CD4-positive, alpha-beta memory T cell (primary cell): ENCODE measurements at places on chromosomes 11 and 22. TPM values are rescaled to one million over a fixed set of nuclear protein-coding genes. Genes with fewer than 3 reads are reported as not detected.

DNA sequence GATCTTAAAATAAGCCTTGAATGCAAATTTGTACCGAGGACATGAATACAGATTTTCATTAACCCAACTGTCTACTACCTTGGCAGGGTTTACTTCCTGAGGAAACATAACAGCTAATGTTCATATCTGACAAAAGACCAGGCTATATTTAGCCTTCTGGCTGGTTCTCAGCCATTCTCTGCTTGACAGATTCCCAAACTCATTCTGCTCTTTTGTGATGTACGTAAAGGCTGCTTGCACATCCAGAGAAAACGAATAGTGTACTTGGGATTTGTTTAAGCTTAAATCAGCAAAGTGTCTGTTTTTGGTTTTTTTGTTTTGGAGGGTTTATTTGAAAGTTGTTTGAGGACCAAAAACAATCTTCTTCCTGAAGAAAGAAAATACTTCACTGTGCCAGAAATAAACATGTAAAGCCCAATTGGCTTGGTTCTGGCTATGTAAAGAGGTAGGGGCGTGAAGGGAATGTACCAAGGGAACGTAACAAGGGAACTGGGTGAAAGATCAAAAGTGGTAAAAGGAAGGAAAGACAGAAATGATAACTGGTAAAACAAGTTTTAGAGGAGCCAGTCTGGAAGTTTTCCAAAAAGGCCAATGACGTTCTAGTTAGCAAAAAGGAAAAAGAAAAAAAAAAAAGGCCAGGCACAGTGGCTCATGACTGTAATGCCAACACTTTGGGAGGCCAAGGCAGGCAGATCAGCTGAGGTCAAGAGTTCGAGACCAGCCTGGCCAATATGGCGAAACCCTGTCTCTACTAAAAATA is 21.4 kb upstream of the CRTAM start:
- DNase-seq: no peak

DNA sequence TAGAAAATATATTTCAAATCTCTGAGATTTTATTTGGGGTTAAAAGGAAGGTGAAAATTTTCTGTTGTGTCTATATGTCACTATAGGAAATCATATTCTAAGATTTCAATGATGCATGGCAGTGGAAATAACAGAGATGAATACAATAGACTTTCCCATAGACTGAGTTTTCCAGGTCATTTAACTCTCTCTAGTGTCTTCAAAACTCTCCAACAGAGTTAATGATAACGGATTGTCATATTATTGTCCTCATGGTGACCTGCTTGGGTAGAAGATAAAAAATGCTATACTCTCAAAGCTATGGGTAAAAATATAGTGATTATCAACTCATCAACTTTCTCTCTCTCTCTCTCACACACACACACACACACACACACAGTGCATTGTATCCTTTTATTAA is 312.9 kb downstream of the CNTN5 start:
- DNase-seq: no peak

DNA sequence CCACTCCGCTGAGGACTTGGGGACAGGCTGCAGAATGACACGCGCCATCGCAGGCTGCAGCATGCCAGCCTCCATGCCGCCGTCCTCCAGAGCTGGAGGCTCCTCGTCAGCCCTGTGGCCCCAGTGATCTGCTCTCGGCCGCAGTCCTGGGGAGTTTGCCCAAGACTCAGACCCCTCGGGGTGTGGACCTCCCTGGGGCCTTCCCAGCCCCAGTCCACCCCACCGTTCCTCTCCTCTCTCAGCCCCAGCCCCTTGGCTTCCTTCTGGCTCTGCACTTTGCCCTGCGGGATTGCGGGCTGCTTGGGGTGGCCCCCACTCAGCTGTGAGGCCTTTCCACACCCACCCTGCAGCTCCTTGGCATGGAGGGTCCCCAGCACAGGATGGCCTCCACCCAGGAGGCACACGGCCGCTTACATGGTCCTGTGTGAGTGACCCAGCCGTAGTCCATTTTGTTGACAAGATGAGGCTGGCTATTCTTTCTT is 414.9 kb downstream of the TBC1D22A start:
- DNase-seq: no peak

The NLRP14 gene
- total RNA-seq: not detected

GRCh38 chr11:18056561-18057181 is 10.6 kb upstream of the TPH1 start:
- DNase-seq: no peak

The PNPLA5 gene
- total RNA-seq: not detected

- peak; percentile 12 for DNase-seq
These were observed 546 bp downstream of the GNB1L start for GRCh38 chr22:19853879-19854777.

The GP1BB gene
- total RNA-seq: not detected

DNA sequence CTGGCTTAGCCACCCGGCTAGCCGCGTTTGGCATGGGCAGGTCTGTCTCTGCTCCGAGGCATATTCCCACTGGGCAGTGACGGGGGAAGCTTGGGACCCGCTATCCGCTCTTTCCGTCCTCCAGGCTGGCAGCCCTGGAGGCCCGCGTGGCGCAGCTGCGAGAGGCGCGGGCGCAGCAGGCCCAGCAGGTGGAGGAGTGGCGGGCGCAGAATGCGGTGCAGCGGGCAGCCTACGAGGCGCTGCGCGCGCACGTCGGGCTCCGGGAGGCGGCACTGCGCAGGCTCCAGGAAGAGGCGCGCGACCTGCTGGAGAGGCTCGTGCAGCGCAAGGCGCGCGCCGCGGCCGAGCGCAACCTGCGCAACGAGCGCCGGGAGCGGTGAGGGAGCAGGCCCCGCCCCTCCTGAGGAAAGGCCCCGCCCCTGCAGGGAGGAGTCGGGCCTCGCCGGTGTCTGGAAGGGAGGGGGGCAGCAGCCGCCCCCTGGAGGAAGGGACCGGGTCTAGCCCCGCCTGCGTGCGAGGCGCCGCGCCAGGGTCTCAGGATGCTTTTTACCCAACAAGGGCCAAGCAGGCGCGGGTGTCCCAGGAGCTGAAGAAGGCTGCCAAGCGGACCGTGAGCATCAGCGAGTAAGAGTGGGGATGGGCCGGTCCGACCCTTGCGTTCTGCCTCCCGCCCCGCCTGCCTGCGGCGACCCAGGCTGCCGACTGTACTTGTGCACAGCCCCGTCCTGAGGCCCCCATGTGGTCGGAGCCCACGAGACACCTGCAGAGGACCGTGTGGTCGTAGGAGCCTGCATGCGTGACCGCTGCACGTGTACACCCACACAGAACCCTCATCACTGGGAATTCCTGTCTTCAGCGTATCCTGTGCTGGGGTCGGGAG is 7.9 kb downstream of the ATG16L2 start:
- DNase-seq: peak; percentile 86

DNA sequence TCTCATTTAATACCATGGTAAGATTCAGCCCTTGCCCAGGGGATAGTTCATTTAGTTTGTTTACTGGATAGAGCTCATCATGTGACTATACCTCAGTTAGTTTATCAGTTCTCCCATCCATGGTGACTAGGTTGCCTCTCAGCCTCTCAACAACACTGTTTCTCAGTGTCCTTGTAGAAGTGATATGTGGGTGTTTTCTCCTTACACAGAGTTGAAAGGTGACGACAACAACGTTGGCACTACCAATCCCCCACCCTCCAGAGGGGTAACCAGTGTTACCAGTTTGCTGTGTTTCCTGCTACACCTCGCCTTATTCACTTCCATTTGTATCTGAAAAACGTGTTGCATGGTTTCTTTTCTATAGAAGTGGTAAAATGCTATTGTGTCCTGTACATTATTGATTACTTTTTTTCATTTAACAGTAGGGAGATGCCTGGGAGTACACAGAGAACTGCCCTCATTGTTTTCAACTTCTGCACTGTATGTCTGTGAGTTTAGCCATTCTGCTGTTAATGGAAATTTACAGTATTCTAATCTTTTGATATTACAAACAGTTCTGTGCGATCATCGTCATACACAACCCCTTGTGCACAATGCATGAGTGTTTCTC is 11.6 kb downstream of the NEAT1 start:
- no peak for DNase-seq

The MS4A4E gene
- not detected for total RNA-seq

DNA sequence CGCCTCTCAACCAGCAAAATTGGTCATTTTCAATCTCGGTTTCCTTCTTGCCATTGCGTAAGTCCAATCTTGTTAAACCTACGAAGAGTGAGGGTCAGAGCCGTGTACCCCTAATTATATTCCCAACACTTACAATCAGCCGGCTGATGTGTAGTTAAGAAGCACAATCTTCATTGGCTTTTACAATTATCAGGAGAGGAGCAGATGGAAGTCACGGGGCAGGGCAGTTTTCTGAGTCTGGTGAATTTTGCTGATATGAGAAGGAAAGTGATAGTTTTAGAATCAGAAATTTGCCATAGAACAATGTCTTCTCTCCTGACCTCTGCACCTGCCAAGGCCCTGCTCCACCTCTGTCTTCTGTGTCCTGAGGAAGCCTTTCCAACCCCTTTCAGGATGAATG is 35.0 kb upstream of the ATXN10 start:
- DNase-seq: no peak

The TPCN2 gene
- total RNA-seq: 22.4 TPM

The RAB39A gene
- not detected for total RNA-seq

GRCh38 chr11:120929664-120930154 is 94.2 kb upstream of the TBCEL start:
- DNase-seq: peak; percentile 11

The DCHS1 gene
- 6.4 TPM for total RNA-seq
